Stimulated activated CD8-positive, alpha-beta memory T cell treated with anti-CD3 and anti-CD28 coated beads, Interleukin-2, amount 100 ng/mL, for 1 hour (primary cell): ENCODE measurements at places on chromosomes 3 and 15.

GRCh38 chr3:87900061-87900460 lies 158.7 kb downstream of the CGGBP1 start:
- no peak for DNase-seq

DNA sequence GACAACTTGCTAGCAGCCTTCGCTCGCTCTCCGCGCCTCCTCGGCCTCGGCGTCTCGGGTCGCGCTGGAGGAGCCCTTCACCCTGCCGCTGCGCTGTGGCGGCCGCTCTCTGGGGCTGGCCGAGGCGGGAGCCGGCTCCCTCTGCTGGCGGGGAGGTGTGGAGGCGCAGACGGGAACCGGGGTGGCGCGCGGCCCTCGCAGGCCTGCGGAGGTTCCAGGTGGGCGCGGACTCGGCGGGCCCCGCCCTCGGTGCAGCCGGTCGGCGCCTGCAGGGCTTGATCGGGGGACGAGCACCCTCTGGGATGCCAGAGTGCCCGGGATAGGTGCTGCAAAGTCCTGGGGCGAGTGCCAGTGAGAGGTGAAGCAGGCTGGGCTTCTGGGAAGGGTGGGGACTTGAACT lies 989.9 kb downstream of the ROBO2 start:
- DNase-seq: no peak

GRCh38 chr3:99323940-99324339 lies 314.5 kb upstream of the COL8A1 start:
- no peak for DNase-seq

DNA sequence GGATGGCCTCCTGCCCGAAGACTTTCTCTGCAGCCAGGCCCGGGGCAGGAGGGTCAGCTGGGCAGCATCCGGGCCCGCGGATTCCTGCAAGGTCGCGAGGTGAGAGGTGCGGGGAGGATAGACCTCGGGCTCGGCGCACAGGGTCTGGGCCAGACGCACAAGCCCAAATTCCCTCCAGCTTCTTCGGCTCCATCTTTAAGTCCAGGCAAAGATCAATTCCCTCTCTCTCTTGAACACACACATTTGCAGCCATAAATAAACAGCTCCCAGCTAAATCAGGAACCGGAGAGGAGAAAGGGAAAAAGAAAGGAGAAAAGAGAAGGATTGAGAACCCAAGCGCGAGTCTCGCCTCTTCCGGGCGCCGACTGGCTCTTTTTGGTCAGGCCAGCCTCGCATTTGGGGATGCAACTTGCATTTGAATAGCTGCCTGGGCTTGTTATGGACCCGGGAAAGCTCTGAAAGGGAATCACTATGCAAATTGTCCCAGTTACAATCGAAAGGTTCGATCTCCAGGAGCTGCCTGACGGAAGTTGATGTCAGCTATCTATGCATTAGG lies 14.5 kb upstream of the ONECUT1 start:
- no peak for DNase-seq

DNA sequence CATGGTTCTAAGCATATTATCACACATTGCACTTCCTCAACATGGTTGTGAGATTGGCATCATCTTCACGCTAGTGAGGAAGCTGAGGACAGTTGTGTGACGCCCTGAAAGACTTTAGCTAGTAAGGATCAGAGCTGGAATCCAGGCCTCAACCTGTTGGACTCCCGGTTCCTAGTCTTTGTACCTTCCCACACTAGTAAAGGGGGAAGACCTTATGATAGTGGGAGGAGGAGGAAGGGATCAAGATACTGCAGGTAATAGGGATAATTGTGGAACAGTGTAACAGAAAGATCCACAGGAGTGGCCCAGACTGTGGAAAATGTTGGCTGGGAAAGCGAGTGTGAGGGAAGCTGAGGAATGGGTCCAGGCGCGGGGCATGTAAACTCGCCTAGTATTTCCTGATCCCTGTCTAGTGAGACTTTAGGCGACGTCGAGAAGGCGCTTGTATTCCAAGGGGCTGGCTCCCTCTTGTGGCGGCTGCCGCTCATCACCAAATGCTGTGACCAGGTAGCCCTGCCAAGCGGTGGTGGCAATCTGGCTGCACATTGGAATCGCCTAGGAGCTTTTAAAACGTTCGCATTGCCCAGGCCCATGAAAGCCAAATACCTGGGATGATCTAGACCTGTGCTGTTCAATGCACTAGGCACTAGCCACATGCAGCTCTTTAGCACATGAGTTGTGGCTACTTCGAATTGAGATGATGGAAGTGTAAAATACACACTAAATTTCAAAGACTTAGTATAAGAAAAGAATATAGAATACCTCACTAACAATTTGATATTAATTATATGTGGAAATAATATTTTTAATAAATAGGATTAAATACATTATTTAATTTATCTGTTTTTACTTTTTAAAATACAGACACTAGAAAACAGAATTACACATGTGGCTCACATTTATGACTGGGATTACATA lies 38.8 kb upstream of the CLDN18 start:
- DNase-seq: no peak

- no peak for DNase-seq
These were observed 11.3 kb upstream of the XYLB start for GRCh38 chr3:38335263-38335662.

DNA sequence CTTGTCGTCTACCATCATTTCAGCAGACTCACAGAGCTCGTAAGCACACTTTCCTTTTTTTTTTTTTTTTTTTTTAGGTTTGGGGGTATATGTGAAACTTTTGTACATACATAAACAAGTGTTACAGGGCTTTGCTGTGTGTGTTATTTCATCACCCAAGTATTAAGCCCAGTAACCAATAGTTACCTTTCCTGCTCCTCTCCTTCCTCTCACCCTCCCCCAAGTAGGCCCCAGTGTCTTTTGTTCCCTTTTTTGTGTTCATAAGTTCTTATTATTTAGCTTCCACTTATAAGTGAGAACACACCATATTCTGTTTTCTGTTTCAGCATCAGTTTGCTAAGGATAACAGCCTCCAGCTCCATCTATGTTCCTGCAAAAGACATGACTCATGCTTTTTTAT lies 746.8 kb downstream of the GRM7 start:
- no peak for DNase-seq

DNA sequence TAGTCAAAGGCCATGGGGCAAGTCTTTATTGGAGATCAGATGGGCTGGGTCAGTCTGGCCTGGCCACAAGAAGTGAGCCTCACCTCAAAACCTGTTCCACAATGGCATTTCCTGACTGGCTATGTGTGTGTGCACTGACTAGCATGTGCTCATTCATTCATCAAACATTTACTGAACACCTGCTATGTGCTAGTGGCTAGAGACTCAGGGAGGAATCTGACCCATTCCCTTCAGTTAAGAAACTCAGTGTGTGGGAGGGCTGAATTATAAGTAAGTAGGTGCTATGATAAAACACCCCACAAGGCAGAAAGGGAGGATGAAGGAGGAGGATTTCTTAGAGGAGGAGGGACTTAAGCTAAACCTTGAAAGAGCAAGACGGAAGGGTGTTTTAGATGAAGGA lies 5.4 kb upstream of the CGNL1 start:
- no peak for DNase-seq

DNA sequence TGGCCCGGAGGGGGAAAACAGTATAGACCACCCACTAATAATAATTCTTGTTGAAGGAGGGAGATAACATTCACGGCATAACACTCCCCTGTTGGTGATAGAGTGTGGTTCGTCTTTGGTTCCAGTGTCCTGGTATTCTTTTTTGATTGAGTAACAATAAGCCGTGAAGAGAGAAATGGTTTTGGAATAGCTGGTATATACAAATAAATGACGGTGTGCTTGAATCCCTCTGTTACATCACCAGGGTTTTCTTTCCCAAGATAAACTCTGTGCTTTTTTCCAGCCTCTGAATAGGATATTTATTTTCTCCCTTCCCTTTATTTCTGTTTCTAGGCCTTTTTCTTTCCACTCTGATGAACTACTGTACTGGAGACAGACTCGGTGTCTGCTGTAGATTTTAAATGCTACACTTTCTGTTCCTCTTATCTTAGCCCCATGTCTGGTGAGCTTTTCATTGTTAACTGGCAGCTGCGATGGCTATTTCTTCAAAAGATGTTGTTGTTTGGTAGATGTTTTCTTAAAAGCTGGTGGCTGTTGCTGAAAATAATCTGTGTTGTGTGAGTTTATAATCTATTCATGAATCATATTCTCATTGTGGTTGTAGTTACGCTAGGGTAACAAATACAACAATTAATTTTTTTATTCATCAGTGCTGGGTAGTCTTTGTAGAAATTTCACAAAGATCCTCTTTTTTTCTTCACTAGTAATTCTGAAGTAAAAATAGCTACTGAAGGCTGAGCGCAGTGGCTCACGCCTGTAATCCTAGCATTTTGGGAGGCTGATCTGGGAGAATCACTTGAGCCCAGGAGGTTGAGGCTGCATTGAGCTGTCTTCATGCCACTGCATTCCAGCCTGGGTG lies 15.5 kb upstream of the SCAANT1 start:
- DNase-seq: no peak

DNA sequence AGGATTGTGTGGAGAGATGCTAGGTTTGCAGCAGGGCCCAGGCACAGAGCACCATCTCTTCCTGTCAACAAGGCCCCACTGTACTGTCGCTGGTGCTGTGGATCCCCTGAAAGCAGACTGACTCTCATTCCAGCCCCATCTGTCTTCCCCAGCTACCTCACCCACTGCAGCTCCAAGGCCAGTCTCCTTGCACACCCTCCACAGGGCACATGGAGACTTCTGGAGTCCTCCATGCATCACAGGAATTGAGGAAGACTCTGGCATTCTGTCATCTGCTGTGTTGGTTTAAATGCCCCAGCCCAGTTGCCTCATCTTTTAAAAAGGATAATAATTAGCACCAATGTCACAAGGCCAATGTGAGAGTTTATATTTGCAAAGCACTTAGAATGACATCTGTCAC lies 301.2 kb downstream of the RPLP1 start:
- no peak for DNase-seq

DNA sequence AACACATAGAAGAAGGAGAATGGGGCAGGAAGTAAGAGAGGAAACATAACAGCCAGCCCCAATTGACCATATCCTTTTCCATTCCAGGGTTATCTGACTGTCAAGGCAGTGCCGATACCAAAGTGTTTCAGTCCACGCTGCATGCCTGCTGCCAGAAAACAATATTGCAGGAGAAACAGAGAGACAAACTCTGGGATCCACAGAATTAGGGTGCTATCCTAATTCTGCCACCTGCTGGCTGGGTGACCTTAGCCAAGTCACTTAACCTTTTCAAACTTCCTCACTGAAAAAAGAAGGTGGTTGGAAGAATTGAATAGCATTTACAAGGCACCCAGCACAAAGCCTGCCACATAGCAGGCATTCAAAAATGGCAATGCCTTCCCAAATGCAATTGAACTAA lies 32.0 kb downstream of the GLB1 start:
- DNase-seq: no peak

DNA sequence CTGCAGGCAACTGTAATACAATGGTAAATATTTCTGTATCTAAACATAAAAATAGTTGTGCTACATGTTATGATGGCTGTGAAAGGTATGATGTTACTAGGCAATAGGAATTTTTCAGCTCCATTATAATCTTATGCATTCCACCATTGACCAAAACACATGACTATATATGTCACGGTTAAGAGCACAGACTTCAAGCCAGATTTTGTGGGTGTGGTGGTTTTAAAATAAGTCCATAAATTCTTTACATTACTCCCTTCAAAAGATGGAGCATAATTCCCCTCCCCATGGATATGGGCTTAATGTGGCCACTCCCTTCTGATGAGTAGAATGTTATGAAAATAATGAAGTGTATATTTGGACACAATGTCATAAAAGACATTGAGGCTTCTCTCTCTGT lies 88.4 kb upstream of the TBC1D5 start:
- DNase-seq: no peak

DNA sequence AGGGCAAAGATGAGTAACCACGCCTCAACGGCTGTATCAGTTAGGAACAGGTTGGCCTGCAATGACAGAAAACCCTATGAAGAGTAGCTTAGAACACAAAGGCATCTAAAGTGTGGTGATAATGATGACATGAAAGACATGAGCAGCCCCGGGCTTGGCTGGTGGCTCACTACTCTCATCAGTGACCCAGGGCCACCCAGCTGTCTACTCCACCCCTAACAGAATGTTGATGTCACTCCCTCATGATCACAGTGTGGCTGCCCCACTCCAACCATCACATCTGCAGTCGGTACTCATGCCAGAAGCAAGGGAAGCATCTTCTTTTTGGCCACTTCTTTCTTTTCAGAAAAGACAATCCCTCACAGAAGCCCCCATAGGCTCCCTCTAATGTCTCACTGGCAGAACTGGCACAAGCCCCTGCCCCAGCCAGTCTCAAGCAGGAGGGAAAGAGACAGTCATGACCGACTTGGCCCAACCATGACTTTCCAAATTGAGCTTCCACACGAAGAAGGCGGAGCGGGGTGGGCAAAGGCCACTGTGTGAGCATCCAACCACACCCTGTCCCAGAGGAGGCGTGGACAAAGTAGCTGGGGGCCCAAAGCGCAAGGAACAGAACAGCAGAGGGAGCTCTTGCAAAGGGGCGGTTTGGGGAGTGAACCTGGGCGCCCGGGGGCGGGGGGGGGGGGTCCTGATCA lies 72.0 kb upstream of the IQSEC1 start:
- DNase-seq: no peak

DNA sequence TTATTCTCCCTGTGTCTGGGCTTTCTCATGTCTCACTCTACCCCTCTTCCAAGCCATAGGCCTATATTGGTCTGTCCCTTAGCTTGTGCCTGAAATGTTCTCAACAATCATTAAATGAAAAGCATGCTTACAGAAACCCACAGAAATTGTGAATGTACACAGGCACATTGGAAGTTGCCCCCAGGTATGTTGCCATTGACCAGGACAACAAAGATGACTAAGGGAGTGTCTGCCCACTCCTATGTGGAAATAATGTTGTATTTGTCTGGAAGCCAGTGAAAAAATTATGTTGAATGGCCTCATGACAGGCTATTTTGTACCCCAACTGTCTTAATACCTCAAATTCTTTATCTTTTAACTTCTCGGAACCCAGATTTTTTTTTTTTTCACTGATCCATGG lies 102.0 kb downstream of the TPRG1 start:
- no peak for DNase-seq

GRCh38 chr3:182947888-182948287 lies 32.5 kb downstream of the DCUN1D1 start:
- no peak for DNase-seq

GRCh38 chr3:78614486-78614885 lies 1153.3 kb downstream of the ROBO1 start:
- DNase-seq: no peak

GRCh38 chr3:194983121-194983520 lies 287.8 kb downstream of the XXYLT1 start:
- DNase-seq: no peak

GRCh38 chr3:120623727-120624093 lies 27.6 kb downstream of the NDUFB4 start:
- DNase-seq: no peak

- no peak for DNase-seq
These were observed 917.6 kb downstream of the EPHA3 start for GRCh38 chr3:90025019-90025418.

- no peak for DNase-seq
These were observed 175.9 kb downstream of the NTRK3 start for GRCh38 chr15:88080616-88081015.
